ENCODE measurements at places on chromosomes 7 and 10.

GRCh38 chr7:17405786-17406185, 107.3 kb downstream of the AHR start:
- no peak for DNase-seq

DNA sequence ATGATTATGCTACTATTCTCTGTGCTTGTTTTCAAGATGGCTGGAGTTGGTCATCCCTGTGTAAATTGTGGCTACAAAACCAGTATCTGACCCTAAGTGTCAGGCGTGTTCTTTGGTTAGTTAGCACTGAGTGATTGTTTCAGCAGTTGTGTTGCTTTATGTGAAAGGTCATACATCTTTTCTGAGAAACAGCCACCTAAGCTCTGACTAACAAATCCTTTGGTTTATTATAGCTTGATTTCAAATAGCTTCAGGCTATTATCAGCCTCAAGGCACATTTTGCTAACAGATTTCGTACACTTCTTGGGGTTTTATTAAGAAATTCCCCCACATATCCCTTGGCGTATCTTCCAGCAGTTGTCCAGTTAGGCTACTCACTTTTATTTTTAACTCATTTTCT, 4.8 kb upstream of the ADRB1 start:
- DNase-seq: no peak

GRCh38 chr7:132780822-132781221, 204.6 kb upstream of the PLXNA4 start:
- no peak for DNase-seq

DNA sequence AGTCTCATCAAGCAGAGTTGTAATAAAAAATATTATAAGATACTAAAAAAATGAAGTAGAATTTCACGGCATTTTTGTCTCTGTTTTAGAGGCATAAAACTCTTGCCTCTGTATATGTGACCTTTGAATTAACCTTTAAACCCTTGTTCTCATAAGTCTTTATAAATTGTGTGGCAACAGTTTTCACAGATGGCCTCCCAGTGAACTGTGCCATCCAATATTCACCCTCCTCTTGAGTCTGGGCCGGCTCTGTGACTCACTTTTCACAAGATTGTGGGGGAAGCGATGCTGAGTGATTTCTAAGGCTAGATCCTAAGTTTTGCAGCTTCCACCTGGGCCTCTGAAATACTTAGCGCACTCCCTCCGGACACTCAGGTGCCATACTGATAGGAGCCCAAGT, 4.6 kb upstream of the USP6NL start:
- DNase-seq: no peak

- DNase-seq: no peak
Measured at GRCh38 chr10:51364674-51365073, 290.4 kb downstream of the PRKG1 start.

DNA sequence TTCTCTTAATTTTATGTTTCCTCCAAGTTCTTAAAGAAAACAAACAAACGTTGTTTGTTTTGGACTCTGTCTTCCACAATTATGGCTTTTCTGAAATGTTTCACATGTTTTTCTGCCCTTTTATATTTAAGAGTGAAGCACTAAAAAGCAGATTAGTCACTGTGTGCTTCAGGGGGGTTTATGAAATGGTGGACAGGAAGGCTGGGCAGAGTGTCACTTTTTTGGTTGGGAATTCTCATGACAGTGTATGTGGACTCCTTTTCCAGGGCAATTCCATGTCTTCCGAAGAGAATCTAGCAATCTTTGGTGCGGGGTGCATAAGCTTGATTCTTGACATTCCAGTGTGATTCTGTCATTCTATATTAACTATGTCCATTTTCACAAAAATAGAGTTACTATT, 669.4 kb downstream of the PARD3 start:
- DNase-seq: no peak

DNA sequence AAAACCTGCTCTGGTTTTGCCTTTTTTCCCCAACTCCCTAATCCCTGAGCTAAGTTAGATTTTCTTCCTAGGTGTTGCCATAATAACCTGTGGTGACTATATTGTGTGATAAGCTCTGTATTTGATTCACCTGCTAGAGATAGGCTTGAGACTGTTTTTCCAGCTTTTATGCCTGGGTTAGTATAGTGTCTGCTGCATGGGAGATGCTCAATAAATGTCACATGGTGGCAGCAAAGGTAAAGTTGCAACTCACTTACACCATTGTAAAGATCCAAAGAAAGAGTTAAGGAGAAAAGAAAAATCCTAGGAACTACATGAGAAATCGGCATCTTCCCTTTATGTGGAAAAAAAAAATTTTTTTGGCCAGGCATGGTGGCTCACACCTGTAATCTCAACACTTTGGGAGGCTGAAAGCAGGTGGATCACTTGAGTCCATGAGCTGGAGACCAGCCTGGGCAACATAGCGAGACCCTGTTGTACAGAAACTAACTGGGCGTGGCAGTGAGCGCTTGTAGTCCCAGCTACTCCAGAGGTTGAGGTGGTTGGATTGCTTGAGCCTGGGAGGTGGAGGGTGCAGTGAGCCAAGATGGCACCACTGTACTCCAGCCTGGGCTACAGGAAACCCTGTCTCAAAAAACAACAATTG, 3.7 kb downstream of the CCNJ start:
- no peak for DNase-seq

GRCh38 chr10:131311661-131312477, at the start of gene TCERG1L:
TCERG1L (minus strand) TSS chr10:131311721; CDS start chr10:131311635, 86 bp downstream.
- DNase-seq: peak; percentile 76

DNA sequence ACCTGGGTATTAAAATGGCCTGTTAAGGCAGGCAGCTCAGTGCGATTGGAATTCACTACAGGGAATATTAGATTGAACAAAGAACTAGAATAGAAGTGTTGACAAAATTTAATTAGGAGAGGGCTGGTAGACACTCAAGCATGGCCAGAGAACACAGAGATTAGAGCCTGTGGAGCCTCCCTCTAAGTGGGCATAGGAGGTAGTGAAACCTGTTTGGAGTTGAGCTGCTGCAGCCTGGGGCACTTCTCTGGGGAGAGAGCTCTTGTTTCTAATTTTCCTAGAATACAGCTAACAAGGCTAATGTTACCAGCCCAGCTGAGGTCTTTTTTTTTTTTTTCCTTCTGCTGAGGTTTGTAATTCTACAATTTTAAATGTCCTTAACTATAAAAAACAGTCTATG, 46.4 kb downstream of the TMEM168 start:
- DNase-seq: no peak
